Mesothelial cell of epicardium (in vitro differentiated cells): ENCODE measurements at places on chromosomes 1 and 21. TPM values are rescaled to one million over a fixed set of nuclear protein-coding genes. Genes with fewer than 3 reads are reported as not detected.

The PLXNA2 gene
- total RNA-seq: 13.2 to 16.5 TPM (median 14.7 TPM) in 3 replicates

The TTC22 gene
- 1.2 to 1.6 TPM (median 1.3 TPM) in 3 replicates for total RNA-seq

The OR2L8 gene
- total RNA-seq: not detected in 3 replicates

The MAGOH gene
- total RNA-seq: 57.6 to 61.1 TPM (median 59.0 TPM) in 3 replicates

The FCAMR gene
- total RNA-seq: not detected in 3 replicates

The CLDN8 gene
- 1.2 to 1.4 TPM (median 1.2 TPM) in 3 replicates for total RNA-seq

The SERTAD4 gene
- total RNA-seq: 7.4 to 8.2 TPM (median 8.1 TPM) in 3 replicates

The EXOSC10 gene
- 68.1 to 76.9 TPM (median 73.7 TPM) in 3 replicates for total RNA-seq

DNA sequence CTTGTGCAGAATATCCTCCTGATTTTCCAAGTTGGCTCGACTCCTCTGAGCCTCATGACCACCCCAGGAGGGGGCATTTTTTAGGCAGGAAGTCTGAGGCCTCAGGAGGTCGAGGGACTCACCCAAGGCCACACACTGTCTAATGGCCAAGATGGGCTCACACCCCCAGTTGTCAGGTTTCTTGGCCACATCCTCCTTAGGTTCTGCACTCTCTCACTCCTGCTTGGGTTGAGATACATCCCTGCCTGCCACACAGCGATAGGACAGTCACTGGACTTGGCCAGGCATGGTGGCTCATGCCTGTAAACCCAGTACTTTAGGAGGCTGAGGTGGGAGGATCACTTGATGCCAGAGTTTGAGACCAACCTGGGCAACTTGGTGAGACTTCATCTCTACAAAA lies 4.6 kb downstream of the CA6 start:
- no peaks in the 10 kb centered on the region for H3K4me1 ChIP-seq
- no peak overlapping the region for H3K4me3 ChIP-seq
- no peaks in the 10 kb centered on the region for H3K36me3 ChIP-seq
- no peak for DNase-seq
- no peak overlapping the region for H3K27ac ChIP-seq

DNA sequence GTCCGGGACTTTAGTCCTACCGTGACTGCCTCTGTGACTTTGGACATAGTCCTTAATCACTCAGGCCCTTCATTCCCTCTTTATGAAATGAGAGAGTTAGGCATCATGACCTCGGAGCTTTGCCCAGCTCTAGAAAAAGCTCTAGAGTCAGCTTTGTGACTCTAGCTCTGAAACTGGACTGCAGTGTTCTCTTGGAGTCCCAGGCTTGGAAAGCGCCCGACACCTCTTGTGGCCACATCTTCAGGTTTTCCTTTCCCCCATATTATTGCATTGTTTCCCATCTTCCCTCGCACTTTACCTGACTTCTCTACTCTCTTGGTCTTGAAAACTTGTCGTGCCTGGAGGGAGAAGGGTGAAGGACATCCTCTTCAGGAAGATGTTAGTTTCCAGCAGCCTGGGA lies 12.5 kb upstream of the AMIGO1 start:
- no peaks in the 10 kb centered on the region for H3K4me1 ChIP-seq
- H3K27me3 ChIP-seq: peaks cover 41% of the 10 kb centered on the region
- DNase-seq: no peak
- no peak overlapping the region for H3K4me3 ChIP-seq
- no peaks in the 10 kb centered on the region for H3K36me3 ChIP-seq

GRCh38 chr21:45809421-45809820 lies 165.9 kb downstream of the PCBP3 start:
- H3K4me1 ChIP-seq: no peaks in the 10 kb centered on the region
- H3K4me3 ChIP-seq: no peak overlapping the region
- no peaks in the 10 kb centered on the region for H3K36me3 ChIP-seq

DNA sequence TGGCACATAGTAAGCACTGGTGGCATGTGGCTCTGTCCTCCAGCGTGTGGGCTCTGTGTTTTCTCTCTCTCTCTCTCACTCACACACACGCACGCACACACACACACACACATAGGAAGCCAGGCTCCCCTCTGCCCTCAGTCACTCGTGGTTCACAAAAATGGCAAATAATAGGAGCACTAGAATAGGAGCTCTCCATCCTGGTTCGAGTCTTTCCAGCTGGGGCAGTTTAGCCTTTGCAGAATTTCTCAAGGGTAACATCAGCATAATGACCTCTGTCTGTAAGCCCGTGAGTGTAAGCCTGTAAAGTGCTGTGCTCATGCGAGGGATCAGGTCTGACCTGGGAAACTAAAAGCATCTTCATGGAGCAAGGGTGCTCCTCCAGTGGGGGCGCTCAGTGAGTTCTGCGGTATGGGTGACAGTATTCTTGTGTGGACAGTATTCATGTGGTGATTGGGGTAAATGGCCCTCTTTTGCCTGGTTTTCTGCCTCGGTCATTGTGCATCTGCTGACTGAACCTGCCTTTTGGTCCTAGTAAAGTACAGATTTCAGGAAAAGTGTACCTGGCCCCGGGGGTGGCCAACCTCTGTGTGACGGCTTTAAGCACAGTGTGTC lies 842 bp upstream of the ZC3H12A start:
- peaks cover 49% of the 10 kb centered on the region for H3K4me1 ChIP-seq
- H3K27ac ChIP-seq: no peak overlapping the region
- H3K27me3 ChIP-seq: peaks cover 18% of the 10 kb centered on the region
- no peaks in the 10 kb centered on the region for H3K36me3 ChIP-seq
- no peak for DNase-seq
- H3K4me3 ChIP-seq: peak overlapping the region; percentile 69

DNA sequence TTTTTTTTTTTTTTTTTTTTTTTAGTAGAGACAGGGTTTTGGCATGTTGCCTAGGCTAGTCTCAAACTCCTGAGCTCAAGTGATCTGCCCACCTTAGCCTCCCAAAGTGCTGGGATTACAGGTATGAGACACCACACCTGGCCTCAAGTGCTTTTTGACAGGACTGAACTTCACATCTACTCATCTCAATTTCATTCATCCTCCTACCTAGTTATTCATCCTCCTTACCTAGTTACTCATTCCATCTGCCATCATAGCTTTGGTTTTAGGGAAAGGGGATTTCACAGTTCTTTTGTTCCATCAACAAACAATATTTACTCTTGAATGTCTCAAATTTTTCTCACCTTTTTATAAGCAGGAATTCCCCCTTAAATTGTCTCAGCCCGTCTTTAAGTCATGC lies 38.6 kb upstream of the RALGPS2 start:
- no peak overlapping the region for H3K27ac ChIP-seq
- no peak for DNase-seq
- no peak overlapping the region for H3K4me3 ChIP-seq
- H3K4me1 ChIP-seq: peaks cover 4% of the 10 kb centered on the region

- peak overlapping the region; percentile 57 for H3K27ac ChIP-seq
- H3K4me3 ChIP-seq: no peak overlapping the region
- peaks cover 2% of the 10 kb centered on the region for H3K36me3 ChIP-seq
- DNase-seq: no peak
- peaks cover 47% of the 10 kb centered on the region for H3K4me1 ChIP-seq
- no peaks in the 10 kb centered on the region for H3K27me3 ChIP-seq
Measured at GRCh38 chr1:150144606-150145005, 5.1 kb upstream of the PLEKHO1 start.

GRCh38 chr1:204520834-204521709 lies 4.9 kb downstream of the MDM4 start:
- H3K4me3 ChIP-seq: no peak overlapping the region
- H3K4me1 ChIP-seq: peaks cover 28% of the 10 kb centered on the region
- no peaks in the 10 kb centered on the region for H3K27me3 ChIP-seq
- peaks cover 34% of the 10 kb centered on the region for H3K36me3 ChIP-seq
- H3K27ac ChIP-seq: peak overlapping the region; percentile 37

- H3K36me3 ChIP-seq: peaks cover 34% of the 10 kb centered on the region
- H3K4me3 ChIP-seq: no peak overlapping the region
- no peaks in the 10 kb centered on the region for H3K27me3 ChIP-seq
Measured at GRCh38 chr1:40984531-40984930, 5.0 kb downstream of the CTPS1 start.

DNA sequence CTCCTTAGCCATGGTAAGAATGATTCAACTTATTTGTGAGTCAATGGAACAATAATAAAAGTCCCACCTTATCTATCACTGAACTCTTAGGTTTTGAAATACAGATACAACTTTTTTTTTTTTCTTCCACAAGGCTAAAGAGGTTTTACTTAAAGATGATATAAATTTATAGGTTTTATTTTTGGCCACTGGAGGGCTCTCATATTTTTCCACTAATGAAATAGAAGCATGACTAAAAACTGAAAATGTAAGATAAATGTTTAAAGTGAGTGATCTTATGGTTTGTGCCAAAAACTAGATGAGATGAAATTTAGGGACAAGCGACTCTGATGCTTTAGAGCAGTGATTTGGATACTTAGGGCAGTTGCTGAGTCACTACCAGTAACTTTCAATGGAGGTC lies 499.0 kb downstream of the NUF2 start:
- H3K27ac ChIP-seq: peak overlapping the region; percentile 92
- DNase-seq: no peak
- peaks cover 54% of the 10 kb centered on the region for H3K4me1 ChIP-seq
- no peaks in the 10 kb centered on the region for H3K27me3 ChIP-seq
- peaks cover 7% of the 10 kb centered on the region for H3K36me3 ChIP-seq
- H3K4me3 ChIP-seq: no peak overlapping the region
